ENCODE measurements at places on chromosomes 6 and 20.
A peak's percentile ranks its signal among the peaks of the same experiment; 100 is the strongest.

DNA sequence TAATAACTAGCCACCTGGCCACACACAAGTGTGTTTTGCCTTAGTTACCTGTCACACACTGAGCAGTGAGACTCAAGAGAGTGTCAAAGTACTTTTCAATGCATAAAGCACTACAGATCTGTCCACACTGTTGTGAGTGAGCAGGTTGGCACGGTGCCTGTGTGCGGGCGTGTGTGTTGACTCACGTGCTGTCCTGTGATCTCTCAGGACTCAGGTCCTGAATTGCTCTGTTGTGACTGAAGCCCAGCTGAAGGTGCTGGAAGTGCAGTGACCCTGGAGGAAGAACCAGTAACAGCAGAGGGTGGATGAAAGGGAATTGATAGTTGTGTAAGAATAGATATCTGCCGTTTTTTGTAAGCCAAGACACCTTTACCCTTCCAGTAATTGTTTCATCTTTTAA is 18.3 kb downstream of the SLC16A10 start:
- no peak for DNase-seq

GRCh38 chr6:148440877-148441453 is 98.3 kb downstream of the SASH1 start:
- no peak for DNase-seq

GRCh38 chr6:9484091-9484490 is 930.8 kb downstream of the TFAP2A start:
- no peak for DNase-seq

DNA sequence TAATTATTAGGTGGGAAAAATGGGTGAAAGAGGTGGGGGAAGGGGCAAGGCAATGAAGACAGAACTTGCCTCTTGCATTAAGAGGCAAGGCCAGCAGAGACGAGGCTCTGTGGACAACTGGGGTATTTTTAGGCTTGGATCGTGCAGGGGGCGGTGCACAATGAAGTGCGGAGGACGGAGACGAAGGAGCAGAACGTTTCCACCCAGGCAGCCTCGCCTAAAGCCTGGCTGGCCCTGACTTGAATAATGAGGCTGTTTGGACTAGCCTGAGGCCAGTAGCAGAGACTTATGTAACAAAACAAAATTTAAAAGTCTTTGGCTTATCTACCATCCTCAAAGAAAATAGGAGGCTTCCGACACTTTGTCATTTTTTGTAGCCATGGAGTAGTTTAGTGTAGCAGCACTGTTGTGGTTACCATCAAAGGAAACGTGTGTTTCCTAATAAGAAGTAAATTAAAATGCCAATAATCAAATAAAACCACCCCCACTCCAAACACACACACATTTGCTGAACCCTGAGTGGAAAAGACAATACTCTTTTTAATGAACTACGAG is 370.0 kb upstream of the CNR1 start:
- no peak for DNase-seq

DNA sequence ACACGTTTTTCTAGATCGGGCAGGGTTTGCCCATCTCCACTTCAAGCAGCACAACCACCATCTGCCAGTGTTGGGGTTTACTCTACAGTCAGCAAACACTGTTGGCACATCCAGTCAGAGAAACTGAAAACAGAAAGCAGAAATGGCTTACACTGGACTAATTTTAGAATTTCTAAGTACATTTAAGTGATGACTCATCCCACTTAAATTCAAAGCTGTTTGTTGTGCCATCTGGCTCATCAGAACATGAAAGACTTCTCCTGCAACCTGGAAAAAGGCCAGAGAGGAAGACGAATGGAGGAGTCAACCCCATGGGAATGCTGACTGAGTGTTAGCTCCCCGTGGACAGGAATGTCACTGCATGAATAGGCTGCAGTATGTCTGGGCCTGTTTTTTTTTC is 21.8 kb downstream of the FAM209B start:
- no peak for DNase-seq

DNA sequence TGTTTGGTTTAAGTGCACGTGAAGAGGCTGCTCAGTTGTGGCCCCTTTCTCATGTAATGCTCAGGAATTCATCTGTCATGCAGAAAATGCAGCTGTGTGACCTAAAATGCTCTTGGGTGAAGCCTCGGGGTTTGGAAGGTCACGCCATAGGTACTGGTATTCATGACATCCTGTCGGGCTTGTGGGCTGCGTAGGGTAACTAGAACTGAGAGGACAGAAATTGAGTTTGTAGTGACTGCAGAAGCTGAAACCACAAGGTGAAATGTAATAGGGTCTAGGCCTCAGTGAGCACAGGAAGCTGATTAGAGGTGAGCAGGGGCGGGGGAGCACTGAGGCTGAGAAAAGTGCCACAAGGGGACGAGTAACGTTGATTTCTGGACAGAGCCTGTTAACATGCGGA is 128.8 kb downstream of the SOBP start:
- peak; percentile 26 for DNase-seq
